ENCODE measurements at places on chromosomes 16 and 17.

DNA sequence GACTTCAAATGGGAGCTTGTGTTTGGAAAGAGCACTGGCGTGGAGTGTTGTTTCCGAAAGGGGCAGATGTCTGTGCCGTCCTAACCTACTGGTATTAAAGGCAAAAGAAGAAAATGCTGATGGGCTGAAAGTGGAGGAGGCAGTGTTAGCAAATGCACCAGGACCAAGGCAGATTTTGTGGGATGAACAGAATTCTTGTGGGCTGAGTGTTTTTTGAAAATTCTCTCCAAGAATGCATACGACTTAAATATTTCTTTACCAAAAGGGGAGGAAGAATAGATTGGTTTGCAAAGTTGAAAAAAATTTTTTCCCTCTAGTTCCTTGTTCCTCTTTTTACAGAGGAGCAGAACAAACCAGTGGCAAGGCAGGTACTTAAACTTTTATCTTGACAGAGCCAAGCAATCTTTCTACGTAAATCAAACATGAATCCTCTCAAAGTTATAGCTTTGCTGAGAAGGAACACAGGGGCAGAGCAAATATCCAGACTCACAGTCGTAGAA is 16.8 kb downstream of the MARCHF10 start:
- peaks cover 36% of the 10 kb centered on the region for H3K27me3 ChIP-seq
- H3K4me1 ChIP-seq, result peaks cover 8% of the 10 kb centered on the region
- H3K36me3 ChIP-seq, result no peaks in the 10 kb centered on the region
- no peak overlapping the region for H3K4me3 ChIP-seq
- no peak overlapping the region for H3K27ac ChIP-seq

DNA sequence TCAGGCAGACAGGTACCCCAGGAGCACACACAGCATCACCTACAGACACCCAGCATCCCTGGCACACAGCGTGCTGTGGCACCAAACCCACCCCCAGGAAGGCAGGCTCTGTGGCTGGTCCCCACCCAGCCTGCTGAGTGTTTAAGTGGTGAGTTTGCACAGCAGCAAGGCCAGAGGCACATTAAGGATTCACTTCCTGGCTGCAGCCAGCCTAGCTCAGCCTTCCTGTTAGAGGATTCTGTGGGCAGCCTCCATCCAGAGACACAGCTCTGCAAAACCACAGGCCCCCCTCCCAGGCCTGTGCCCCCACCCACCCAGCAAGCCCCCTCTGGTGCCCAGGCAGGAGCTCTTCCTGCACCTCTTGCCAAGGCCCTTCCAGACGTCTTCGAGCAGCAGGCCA is 36.1 kb upstream of the PHB1 start:
- H3K4me3 ChIP-seq, result no peak overlapping the region
- H3K27ac ChIP-seq, result no peak overlapping the region
- no peak for ATAC-seq
- peaks cover 5% of the 10 kb centered on the region for H3K4me1 ChIP-seq

DNA sequence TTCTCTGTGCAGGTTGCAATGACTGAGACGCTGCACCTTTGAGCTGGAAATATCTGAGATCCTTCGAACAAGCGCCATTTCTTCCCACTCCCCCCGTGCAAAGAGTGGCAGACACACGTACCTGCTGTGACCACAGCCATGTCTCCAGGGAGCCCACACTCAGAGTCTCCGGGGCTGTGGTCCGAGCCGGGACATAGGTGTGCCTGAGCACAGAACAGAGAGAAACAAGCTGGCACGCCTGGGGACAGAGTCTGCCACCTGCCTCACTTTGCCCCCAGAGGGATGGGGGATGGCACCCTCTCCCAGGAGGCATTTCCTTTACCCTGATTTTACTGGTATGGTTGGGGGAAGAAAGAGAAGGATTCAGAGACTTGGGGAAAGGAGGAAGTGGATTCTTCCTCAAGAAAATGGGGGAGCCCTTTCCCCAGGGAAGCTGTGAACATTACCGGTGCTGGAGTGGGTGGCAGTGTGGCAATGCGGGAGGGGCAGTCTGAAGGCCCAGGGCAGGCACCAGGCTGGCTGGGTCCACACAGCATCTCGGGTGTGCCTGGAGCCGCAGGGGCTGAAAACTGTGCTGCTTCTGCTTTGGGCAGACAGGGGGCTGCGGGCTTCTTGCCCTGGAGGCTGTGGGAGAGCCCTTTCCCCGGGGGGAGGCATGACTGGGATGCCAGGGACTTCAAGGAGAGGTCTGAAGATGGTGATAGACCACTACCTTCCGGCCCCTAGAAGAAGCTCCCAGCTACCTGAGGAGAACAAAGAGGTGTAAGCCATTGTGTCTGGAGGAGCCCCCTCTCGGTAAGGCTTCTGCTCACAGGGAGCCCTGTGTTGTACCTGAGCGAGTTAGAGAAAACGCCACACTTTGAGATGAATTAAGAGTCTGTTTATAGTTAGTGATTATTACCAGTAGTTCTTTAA is 6.6 kb upstream of the PIK3R6 start:
- H3K4me3 ChIP-seq, result no peak overlapping the region
- no peaks in the 10 kb centered on the region for H3K27me3 ChIP-seq
- peaks cover 12% of the 10 kb centered on the region for H3K4me1 ChIP-seq

GRCh38 chr16:72927199-72928089 is 120.5 kb downstream of the ZFHX3 start:
- H3K4me3 ChIP-seq, result no peak overlapping the region
- no peaks in the 10 kb centered on the region for H3K36me3 ChIP-seq
- H3K27ac ChIP-seq, result no peak overlapping the region
- no peaks in the 10 kb centered on the region for H3K27me3 ChIP-seq

DNA sequence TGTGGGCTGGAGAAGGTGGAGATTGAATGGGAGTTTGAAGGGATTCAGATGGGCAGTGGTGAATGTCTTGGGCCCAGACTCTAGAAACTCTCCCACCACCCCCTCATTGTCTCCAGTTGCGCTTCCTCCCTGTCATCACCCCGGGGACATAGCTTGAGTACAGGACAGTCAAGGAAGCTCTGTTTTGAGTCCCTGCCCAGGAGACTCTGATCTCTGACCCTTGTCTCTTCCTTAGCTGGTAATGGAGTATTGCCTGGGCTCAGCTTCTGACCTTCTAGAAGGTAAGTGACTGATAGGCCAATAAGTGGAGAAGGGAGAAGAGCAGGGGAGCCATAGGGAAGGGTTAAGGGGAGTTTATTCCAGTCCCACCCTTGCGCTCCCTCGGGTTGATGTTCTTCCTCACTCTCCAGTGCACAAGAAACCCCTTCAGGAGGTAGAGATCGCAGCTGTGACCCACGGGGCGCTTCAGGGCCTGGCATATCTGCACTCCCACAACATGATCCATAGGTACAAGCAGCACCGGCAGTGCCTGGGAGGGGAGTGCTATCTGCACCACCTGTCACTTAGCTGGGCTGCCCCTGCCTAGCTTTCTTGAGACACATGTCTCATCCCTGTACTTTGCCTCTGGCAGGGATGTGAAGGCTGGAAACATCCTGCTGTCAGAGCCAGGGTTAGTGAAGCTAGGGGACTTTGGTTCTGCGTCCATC is 5.0 kb downstream of the TAOK2 start:
- no peak for ATAC-seq
- peaks cover 31% of the 10 kb centered on the region for H3K4me1 ChIP-seq
- H3K27ac ChIP-seq, result no peak overlapping the region
- H3K27me3 ChIP-seq, result no peaks in the 10 kb centered on the region

DNA sequence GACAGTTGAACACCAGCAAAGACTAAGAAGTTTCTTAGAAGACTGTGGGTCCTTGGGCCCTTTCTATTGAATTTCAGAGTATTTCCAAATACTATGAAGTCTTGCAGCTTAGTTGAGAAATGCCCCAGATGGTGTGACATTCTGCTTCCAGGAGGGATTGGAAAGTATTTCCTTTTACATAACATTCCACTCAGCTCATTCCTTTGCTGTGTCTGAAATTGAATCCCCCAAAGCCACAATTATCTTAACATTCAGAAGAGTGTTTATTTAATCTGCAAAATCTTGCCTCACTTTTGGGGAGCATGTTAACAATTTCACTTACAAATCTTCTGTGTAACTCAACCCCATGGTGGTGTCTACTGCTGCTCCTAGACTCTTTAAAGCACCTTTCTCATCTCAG is 307.7 kb downstream of the WWOX start:
- H3K27me3 ChIP-seq, result no peaks in the 10 kb centered on the region
- H3K4me1 ChIP-seq, result no peaks in the 10 kb centered on the region
- H3K36me3 ChIP-seq, result peaks cover 11% of the 10 kb centered on the region
- ATAC-seq, result no peak
- no peak overlapping the region for H3K27ac ChIP-seq
- H3K4me3 ChIP-seq, result no peak overlapping the region

GRCh38 chr17:81081222-81082176 is 46.5 kb downstream of the BAIAP2 start:
- no peak for ATAC-seq
- H3K27ac ChIP-seq, result no peak overlapping the region
- H3K36me3 ChIP-seq, result peaks cover 2% of the 10 kb centered on the region
- H3K4me3 ChIP-seq, result no peak overlapping the region
- peaks cover 5% of the 10 kb centered on the region for H3K4me1 ChIP-seq

DNA sequence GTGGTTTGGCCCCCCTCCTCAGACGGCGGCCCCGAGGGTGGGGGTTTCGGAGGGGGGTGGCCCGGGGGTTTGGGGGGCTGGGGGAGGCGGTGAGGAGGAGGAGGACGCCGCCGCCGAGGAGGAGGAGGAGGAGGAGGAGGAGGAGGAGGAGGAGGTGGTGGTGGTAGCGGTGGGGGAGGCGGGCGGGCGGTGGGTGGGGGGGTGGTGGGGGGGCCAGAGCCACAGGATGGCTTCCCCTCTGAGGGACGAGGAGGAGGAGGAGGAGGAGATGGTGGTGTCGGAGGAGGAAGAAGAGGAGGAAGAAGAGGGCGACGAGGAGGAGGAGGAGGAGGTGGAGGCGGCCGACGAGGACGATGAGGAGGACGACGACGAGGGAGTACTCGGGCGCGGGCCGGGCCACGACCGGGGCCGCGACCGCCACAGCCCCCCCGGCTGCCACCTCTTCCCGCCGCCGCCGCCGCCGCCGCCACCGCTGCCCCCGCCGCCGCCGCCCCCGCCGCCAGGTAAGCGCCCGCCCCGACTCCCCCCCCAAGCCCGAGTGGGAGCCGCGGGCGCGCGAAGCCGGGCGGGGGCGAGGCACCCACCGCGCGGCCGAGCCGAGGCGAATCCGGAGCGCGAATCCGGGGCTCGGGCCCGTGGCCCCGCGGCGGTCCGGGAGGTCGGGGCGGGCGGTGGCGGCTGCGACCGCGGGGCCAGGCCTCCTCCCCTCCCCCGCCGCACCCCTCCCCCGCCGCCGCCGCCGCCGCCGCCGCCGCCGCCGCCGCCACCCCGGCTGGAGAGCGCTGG is 3.8 kb upstream of the CHD3 start:
- ATAC-seq, result no peak
- H3K4me3 ChIP-seq, result peak overlapping the region; percentile 71
- no peaks in the 10 kb centered on the region for H3K36me3 ChIP-seq

DNA sequence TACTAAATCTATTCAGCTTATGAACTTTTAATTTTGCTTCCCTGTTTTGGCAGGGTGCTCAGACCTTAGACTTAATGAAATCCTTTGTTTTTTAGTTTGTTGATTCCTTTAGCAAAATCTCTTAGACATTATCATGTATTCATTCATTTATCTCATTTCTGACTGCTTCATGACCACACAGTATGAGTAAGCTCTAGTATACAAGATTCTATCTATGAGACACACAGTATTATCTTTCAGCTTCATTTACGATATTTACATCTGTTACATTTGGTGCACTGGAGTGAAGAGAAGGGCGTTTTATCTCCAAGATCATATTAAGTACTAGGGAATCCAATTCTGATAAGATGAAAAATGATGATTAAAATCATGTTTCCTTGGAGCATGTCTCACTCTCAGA is 448.1 kb upstream of the CA10 start:
- ATAC-seq, result no peak
- no peak overlapping the region for H3K27ac ChIP-seq
- H3K36me3 ChIP-seq, result no peaks in the 10 kb centered on the region
- no peaks in the 10 kb centered on the region for H3K4me1 ChIP-seq

GRCh38 chr16:727291-727977 is 528 bp downstream of the HAGHL start:
- H3K27me3 ChIP-seq, result no peaks in the 10 kb centered on the region
- peak overlapping the region; percentile 71 for H3K4me3 ChIP-seq
- H3K36me3 ChIP-seq, result peaks cover 6% of the 10 kb centered on the region
- peak overlapping the region; percentile 37 for H3K27ac ChIP-seq
- ATAC-seq, result peak; percentile 46
- H3K4me1 ChIP-seq, result peaks cover 31% of the 10 kb centered on the region

- no peak overlapping the region for H3K4me3 ChIP-seq
Measured at GRCh38 chr17:28131599-28131998, 89.1 kb downstream of the NLK start.

DNA sequence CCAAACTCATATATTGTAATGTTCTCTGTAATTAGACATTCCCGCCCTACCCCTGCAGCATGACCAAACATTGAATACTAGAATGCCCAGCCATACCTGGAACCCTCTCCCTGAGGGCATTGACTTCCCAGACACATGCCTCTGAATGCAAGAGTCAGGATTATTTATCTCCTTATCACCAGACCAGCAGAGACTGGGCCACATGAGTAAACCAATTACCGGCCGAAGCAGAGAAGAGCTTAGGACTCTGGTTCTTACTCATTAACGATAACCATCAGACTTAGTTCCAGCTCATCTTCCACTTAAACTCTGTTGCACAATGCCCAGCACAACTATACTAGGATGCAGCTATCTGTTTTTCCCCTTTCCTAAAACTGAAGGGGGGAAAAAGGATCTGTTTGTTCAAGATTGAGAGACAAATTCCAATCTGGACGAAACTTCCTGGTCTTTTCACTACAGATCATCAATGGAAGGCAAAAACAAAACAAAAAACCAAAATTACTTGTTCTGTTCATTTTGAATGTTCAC is 88.2 kb upstream of the CORO6 start:
- H3K27ac ChIP-seq, result peak overlapping the region; percentile 79
- no peak for ATAC-seq
- no peak overlapping the region for H3K4me3 ChIP-seq

GRCh38 chr17:59124665-59125064 is 18.0 kb upstream of the TRIM37 start:
- H3K27me3 ChIP-seq, result no peaks in the 10 kb centered on the region
- no peak overlapping the region for H3K27ac ChIP-seq
- H3K4me1 ChIP-seq, result peaks cover 8% of the 10 kb centered on the region
- H3K36me3 ChIP-seq, result peaks cover 19% of the 10 kb centered on the region

DNA sequence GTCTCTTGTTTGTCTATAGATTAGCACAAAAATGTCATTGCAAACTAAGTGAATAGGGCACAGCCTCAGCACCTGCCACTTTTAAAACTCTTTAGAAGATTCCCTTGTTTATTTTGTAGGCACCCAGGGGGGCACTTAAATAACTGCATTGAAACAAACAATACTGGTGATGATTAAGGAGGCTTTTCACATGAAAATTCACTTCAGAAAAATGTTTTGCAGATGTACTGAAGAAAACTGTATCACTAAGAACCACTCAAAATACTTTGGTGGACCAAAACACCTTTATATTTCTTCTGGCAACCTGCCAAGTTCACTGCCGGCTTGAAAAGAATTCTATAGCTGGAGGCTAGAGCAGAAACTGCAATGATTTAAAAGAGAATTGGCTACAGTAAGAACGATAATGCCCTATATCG is 281.5 kb downstream of the TOX3 start:
- H3K4me1 ChIP-seq, result no peaks in the 10 kb centered on the region
- no peaks in the 10 kb centered on the region for H3K27me3 ChIP-seq
- H3K36me3 ChIP-seq, result no peaks in the 10 kb centered on the region
- H3K27ac ChIP-seq, result no peak overlapping the region
- no peak for ATAC-seq
